Epithelial cell of alveolus of lung (primary cell): ENCODE measurements at places on chromosomes 2 and 18. TPM values are rescaled to one million over a fixed set of nuclear protein-coding genes. Genes with fewer than 3 reads are reported as not detected.

Gene ERICH2
- 4.5 TPM in 1 of 2 replicates, not detected in the other for total RNA-seq

Gene COLEC12
- 4.0 and 8.8 TPM in 2 replicates for total RNA-seq

Gene TUBA4A
- total RNA-seq = 15.6 and 16.3 TPM in 2 replicates

Gene TAF4B
- total RNA-seq = 3.0 and 4.7 TPM in 2 replicates

Gene TRPM8
- not detected in 2 replicates for total RNA-seq

Gene FSHR
- not detected in 2 replicates for total RNA-seq

Gene ARID5A
- 9.9 and 11.2 TPM in 2 replicates for total RNA-seq

Gene GPR155
- total RNA-seq = 1.6 and 2.2 TPM in 2 replicates

Gene SFT2D3
- total RNA-seq = 4.8 and 8.5 TPM in 2 replicates

Gene ELOA2
- total RNA-seq = not detected in 2 replicates

Gene SALL3
- 1.3 TPM in 1 of 2 replicates, not detected in the other for total RNA-seq

Gene EFHD1
- total RNA-seq = 0.40 and 2.2 TPM in 2 replicates

Gene SGPP2
- 0.13 and 0.48 TPM in 2 replicates for total RNA-seq

Gene IFIH1
- 6.4 and 6.9 TPM in 2 replicates for total RNA-seq

Gene KCNJ3
- total RNA-seq = not detected in 2 replicates

Gene RPS27A
- 2,062 and 2,240 TPM in 2 replicates for total RNA-seq

Gene AMMECR1L
- total RNA-seq = 12.7 and 16.9 TPM in 2 replicates

Gene HSPD1
- 177 and 187 TPM in 2 replicates for total RNA-seq

Gene TUBA3D
- not detected in 2 replicates for total RNA-seq

Gene SCN1A
- not detected in 2 replicates for total RNA-seq

Gene RSAD2
- total RNA-seq = 1.4 TPM in 1 of 2 replicates, not detected in the other

Gene CYS1
- 0.39 TPM in 1 of 2 replicates, not detected in the other for total RNA-seq

Gene NT5C1B
- total RNA-seq = not detected in 2 replicates

Gene CCDC68
- total RNA-seq = 20.2 and 36.8 TPM in 2 replicates

Gene POTEI
- total RNA-seq = not detected in 2 replicates

Gene PLGLB2
- total RNA-seq = 0.32 TPM in 1 of 2 replicates, not detected in the other

Gene FAM168B
- total RNA-seq = 101 and 144 TPM in 2 replicates

Gene MAP4K4
- total RNA-seq = 83.9 and 109 TPM in 2 replicates

Gene MYO7B
- 0.24 TPM in 1 of 2 replicates, not detected in the other for total RNA-seq

Gene SEMA4F
- total RNA-seq = 1.4 and 4.5 TPM in 2 replicates

Gene UPP2
- total RNA-seq = not detected in 2 replicates

Gene FAP
- 15.5 and 118 TPM in 2 replicates for total RNA-seq

Gene HOXD3
- total RNA-seq = not detected in 2 replicates

Gene ERBB4
- under 0.01 TPM in 1 of 2 replicates, not detected in the other for total RNA-seq

Gene CXCR1
- total RNA-seq = not detected in 2 replicates

Gene SERPINB12
- total RNA-seq = not detected in 2 replicates

Gene GCG
- total RNA-seq = not detected in 2 replicates

Gene CHRND
- 2.7 TPM in 1 of 2 replicates, not detected in the other for total RNA-seq

Gene IL36RN
- total RNA-seq = not detected in 2 replicates

Gene ACMSD
- total RNA-seq = not detected in 2 replicates

Gene MATN3
- total RNA-seq = 3.8 and 7.9 TPM in 2 replicates

Gene FBXO41
- total RNA-seq = 2.5 and 3.0 TPM in 2 replicates

Gene SERPINB4
- 0.64 TPM in 1 of 2 replicates, not detected in the other for total RNA-seq

Gene DSC2
- total RNA-seq = 0.96 and 1.7 TPM in 2 replicates

Gene UGT1A4
- not detected in 2 replicates for total RNA-seq

Gene KCNE4
- 5.0 and 13.6 TPM in 2 replicates for total RNA-seq

Gene CFAP210
- total RNA-seq = not detected in 2 replicates

Gene LYG1
- not detected in 2 replicates for total RNA-seq

Gene EHBP1
- total RNA-seq = 28.4 and 35.2 TPM in 2 replicates

Gene SH3RF3
- 21.8 and 24.6 TPM in 2 replicates for total RNA-seq

Gene NT5DC4
- not detected in 2 replicates for total RNA-seq

Gene ZCCHC2
- 3.4 and 5.7 TPM in 2 replicates for total RNA-seq

Gene L3MBTL4
- 0.24 and 1.3 TPM in 2 replicates for total RNA-seq

Gene APCDD1
- total RNA-seq = 5.9 and 20.5 TPM in 2 replicates

Gene CAPN13
- under 0.01 TPM in 1 of 2 replicates, not detected in the other for total RNA-seq
